Stimulated activated CD4-positive, alpha-beta T cell treated with anti-CD3 and anti-CD28 coated beads, Interleukin-1b, Interleukin-23, amount 100 ng/mL, for 4 hours (primary cell): ENCODE measurements at places on chromosomes 12 and 14.

- DNase-seq, result no peak
These were observed 1.1 kb upstream of the SSH1 start for GRCh38 chr12:108858311-108859074.

GRCh38 chr12:96078231-96079135, 43.1 kb upstream of the LTA4H start:
- no peak for DNase-seq

GRCh38 chr12:103779410-103780092, 61.5 kb downstream of the NT5DC3 start:
- DNase-seq, result no peak

- no peak for DNase-seq
These were observed 32.8 kb downstream of the GTF2A1 start for GRCh38 chr14:81187832-81188522.

- DNase-seq, result no peak
These were observed 57.9 kb upstream of the KCNA5 start for GRCh38 chr12:4985820-4986219.

DNA sequence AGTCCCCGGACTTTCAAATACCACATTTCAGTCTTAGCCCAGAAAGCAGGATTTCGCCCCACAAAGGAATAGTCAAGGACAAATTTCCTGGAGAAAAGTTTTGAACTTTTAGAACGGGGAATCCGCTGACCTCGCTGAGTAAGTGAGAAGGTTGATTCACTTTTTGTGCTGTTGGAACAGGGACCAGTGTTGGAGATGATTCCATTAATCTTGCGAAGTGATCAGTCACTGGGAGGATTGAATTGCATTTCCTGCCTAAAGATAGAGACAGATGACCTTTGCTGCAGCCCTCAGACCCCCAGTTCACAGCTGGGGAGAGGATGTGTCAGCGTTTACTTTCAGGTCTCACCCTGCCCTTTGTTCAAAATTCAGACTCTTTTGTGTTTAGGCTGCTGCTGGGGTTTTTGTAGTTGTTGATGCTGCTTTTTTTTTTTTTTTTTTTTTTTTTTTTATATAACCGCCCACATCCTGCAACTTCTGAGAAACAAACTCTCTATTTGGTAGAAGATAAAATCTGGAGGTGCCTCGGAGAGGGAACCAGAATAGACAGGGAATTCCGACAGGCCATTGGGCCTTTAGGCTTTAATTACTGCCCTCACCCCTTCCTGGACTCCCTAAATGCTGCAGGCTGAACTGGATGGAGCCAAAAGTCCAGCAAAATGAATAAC, 9.8 kb upstream of the KDM2B start:
- DNase-seq, result peak; percentile 46

- no peak for DNase-seq
These were observed 40.7 kb downstream of the WDR20 start for GRCh38 chr14:102180248-102180998.

DNA sequence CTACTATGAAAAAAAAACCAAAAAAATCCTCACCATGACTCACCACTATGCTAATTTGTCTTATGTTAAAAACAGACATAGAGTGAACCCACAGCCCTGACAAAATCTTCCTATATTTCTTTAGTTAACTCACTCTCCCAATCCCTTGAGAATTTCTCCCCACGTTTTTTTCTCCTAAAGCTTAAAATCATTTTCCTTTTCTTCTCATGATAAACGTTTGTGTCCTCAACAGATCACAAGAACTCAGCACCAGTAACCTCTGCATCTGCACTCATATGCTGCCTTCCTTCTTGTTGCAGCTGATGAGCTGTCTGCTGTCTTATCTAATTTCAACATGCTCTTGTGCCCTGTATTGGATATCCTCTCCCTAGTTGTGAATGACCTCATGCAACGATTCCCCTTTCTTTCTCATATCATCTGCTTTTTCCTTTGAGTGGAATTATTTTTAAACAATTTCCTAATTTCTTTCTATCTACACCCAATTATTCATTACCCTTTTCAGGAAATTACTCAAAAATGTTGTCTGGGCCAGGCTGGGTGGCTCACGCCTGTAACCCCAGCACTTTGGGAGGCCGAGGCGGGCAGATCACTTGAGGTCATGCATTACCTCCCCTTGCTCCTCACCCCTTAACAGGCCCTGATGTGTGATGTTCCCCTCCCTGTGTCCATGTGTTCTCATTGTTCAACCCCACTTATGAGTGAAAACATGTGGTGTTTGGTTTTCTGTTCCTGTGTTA, 427.5 kb upstream of the MGAT4C start:
- no peak for DNase-seq

GRCh38 chr12:38892976-38893375, 12.4 kb downstream of the CPNE8 start:
- no peak for DNase-seq

DNA sequence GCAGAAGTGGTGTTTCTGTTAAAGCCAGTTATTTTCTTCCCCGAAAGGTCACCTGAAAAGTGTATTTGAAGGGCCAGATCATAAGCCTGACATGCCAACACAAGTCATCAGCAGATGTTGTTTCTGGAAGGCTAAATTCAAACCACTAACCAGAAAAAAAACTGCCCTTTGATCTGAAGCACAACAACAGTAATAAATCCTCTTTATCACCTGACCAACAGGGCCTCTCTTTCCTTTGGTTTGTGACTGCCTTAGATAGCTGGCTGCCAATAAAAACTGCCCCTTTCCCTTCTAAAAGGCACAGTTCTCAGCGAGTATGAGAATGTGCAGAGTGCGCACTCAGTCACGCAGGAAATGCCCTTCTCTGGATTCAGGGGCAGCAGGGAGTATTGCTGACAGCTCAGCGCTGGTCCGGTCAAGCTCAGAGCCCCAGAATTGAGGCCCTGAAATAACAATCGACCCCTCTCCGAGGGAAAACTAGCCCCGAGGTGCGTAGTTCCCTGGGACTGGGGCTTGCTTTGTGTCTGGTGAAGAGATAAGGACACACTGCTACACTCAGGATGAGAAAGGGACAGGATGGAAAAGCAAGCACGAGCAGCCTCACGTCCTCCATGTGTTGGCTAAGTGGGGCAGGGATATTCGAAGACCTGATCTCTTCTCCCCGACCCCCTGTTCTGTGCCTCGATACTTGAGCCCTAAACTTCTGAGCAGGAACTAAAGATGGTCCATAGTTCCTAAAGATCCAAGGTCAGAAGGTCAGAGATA, 184.2 kb upstream of the GZMB start:
- DNase-seq, result no peak

- DNase-seq, result no peak
These were observed 199.3 kb downstream of the ALG10B start for GRCh38 chr12:38515912-38516311.

- DNase-seq, result peak; percentile 28
These were observed 153.2 kb upstream of the DDHD1 start for GRCh38 chr14:53306267-53306721.

DNA sequence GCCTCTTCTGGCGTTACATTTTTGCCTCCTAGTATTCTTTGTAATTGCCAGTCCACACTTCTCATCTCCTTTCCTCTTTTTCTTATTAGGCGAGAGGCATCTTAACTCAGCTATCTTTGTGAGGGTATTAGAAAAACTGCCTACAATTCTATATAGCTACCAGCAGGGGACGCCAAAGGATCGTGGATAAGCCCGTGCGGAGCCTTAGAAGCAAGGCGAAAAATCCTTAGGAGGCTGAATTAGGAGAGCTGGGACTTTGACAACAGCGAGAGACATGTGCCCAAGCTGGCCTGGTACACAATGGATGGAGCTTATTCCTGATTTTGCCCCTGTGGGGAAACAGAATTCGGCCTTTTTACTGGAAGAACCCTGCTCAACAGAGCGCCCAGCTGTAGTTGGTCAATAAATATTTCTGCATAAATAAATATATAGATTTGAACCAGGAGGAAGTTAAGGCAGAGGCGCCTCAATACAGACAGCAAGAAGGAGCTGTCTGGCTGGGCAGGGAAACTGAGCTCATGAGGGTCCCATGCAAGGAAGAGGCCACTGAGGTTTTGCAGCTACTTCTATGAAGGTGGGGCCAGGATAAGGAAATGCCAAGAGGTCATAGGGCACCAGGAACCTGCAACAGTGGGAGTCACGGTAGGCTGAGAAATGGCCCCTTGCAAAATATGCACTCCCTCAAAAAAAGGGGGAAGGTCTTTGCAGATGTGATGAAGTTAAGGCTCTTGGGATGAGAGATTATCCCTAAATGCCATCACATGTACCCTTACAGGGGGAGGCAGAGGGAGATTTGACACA, 14.6 kb upstream of the RBM19 start:
- no peak for DNase-seq

GRCh38 chr14:103641161-103641560, 12.2 kb downstream of the KLC1 start:
- no peak for DNase-seq

DNA sequence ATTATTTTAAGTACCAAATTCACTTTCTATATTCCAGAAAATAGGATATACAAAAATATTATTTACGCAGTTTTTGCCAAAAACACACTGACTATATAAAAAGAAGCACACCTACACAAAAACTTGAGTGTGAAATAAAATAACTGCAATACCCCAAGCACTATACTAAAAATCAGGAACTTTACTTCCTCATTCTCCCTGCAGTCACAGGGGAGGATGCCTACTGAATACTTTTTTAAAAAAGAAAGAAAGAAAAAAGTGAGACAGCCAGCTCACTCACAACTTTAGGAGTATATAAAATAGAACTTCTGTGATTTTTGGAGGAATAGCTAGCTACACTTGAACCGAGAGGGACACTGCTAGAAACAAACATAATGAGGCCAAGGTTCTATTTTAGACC, 12.2 kb downstream of the RPS6KA5 start:
- DNase-seq, result no peak

- no peak for DNase-seq
These were observed 124.6 kb downstream of the KICS2 start for GRCh38 chr12:64097366-64098105.

DNA sequence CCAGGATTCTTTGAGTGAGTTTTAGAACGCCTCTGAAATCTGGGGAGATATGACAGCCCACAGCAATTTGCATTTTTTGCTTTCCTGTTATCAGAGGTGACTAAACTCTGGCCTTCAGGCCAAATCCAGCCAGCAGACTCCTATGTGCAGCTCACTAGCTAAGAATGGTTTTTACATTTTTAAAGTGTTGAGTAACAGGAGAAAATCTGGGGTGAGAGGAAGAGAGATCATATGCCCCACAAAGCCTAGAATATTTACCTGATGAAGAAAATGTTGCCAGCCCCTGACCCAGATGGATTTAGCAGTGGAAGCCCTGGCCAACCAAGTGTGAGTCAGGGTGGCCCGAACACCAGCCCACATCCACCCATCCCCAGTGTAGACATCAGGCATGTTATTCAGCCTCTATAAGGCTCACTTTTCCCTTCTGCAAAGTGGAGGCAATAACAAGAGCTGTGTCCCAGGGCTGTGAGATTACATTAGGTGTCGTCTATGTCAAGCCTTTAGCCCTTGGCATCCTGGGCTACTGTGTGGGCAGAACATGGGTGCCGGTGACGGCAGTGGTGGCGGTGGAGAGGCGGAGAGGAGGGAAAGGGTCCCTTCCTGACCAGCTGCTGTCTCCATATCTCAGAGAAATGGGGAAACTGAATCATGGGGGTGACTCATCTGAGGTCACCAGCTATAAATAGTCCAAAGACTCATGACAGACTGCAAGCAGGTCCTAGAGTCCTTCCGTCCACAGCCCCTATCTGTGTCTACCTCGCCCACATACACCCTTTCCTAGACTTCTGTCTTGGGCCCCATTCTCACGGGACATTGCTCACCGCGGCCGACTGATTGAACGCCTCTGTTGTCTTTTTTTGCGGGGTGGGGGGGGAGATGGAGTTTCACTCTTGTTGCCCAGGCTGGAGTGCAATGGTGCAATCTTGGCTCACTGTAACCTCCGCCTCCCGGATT, 32.6 kb upstream of the CD9 start:
- DNase-seq, result peak; percentile 46

- DNase-seq, result no peak
These were observed 73.6 kb downstream of the GPR65 start for GRCh38 chr14:88078525-88078924.

GRCh38 chr12:107552263-107552662, 133.3 kb upstream of the PWP1 start:
- DNase-seq, result no peak

GRCh38 chr12:100798286-100799160, 3.9 kb downstream of the ANO4 start:
- no peak for DNase-seq

GRCh38 chr12:5586201-5586600, 154.3 kb downstream of the NTF3 start:
- no peak for DNase-seq

DNA sequence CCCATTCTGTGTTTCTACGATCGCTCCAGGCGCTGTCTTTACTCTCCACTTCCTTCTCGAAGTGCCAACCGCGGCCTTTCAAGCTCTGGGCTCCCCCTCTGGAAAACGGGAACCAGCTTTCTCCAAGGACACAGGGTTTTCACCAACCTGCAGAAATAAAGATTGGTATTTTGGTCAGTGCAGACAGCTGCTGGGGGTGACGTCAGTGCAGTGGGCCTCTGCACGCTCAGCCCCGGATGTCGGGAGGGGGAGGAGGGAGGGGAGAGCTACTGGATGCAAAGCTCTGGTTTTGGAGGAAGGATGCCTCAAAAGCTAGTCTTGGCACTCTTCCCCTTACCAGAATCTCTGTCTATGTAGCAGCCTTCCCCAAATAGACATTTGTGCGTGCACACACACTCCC, 19.9 kb downstream of the HRK start:
- DNase-seq, result no peak

- no peak for DNase-seq
These were observed 524.8 kb downstream of the SOX5 start for GRCh38 chr12:23424685-23425084.

- no peak for DNase-seq
These were observed 1.5 kb downstream of the PNMA1 start for GRCh38 chr14:73712540-73713180.

DNA sequence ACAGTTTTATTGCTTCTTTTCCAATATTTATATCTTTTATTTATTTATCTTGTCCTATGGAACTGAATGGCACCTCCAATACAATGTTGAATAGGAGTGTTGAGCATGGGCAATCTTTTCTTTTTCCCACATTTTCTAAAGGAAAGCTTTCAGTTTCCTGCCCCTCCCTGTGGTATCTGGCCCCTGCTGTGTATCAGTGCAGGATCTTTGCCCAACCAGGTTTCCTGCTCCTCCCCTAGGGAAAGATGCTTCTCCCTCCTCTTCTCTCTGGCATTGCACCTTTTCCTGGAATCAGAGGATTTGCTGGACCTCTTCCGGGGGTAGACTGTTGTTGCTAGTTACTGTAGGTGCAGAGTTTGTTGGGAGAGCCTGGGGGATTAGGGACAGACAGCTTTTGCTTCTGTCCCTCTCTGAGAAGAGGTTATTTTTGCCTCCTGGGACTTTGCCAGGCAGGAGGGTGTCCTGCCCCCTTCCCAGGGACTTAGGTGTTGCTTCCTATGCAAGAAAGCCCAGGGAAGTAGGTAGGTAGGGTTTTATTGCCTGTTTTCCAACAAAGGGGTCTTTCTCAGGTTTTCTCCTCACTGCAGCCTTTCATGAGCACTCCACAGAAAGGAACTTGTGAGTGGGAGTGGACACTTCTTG, 67.6 kb downstream of the POLR3B start:
- DNase-seq, result no peak

GRCh38 chr12:74747305-74747704, 209.7 kb downstream of the ATXN7L3B start:
- DNase-seq, result no peak
